ENCODE measurements at places on chromosomes 6 and 20.

- no peak for DNase-seq
Observed at GRCh38 chr20:41027872-41028358, 707 bp upstream of the TOP1 start.

DNA sequence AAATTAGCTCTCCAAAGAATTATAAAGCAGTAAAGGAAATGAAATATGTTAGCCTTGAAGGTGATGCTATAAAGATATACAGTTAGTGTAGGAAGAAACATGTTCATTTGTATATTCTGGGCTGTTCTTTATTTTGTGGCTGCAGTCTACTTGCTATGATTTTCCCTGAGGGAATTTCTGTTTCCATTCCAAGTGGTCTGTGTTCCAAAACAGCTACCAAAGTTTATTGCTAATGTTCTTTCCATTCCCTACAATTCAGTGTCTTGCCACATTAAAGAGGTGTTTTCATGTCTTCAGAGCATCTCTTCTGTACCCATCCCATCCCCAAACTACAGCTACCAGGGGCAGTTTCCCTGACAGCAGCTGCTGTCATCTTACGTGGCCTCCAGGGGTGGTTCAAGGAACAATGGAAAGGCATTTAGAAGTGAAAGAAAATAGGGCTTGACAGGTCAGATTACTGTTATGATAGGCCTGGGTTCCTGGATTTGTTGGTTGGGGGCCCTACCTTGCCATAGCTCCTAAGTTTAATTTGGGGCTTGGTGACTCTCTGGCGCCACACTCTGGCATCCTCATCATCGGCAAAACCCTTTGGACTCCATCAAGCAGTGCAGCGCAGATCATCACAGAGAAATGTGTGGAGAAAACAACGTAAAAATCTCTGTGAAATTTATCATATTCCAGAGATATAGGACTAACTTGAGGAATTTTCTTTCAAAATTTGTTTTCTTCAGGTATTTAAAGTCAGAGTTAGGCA lies 33.8 kb upstream of the AIG1 start:
- DNase-seq = peak; percentile 32

DNA sequence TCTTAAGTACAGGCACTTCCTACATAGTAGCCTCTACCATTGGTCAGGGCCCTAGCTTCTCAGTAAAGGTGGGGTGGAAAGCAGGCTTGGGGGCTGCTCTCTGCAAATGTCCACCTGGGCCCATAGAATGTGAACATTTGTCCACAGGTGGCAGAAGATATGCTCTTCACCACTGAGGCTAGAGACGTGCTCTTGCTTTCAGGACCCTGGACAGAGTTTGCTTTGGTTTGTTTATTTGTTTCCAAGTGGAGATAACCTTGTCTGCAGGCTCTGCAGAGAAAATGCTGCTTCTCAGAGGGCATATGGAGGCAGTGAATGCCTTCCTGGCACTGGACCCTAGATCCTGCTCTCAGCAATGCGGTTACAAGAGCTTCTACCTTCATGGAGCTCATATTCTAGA lies 129.0 kb downstream of the F13A1 start:
- DNase-seq = no peak

- DNase-seq = no peak
Observed at GRCh38 chr6:77424761-77425160, 38.5 kb downstream of the HTR1B start.

GRCh38 chr20:58751979-58752378 lies 59.4 kb downstream of the NPEPL1 start:
- DNase-seq = no peak

- DNase-seq = no peak
Observed at GRCh38 chr6:46376562-46377061, 114.6 kb downstream of the RCAN2 start.

DNA sequence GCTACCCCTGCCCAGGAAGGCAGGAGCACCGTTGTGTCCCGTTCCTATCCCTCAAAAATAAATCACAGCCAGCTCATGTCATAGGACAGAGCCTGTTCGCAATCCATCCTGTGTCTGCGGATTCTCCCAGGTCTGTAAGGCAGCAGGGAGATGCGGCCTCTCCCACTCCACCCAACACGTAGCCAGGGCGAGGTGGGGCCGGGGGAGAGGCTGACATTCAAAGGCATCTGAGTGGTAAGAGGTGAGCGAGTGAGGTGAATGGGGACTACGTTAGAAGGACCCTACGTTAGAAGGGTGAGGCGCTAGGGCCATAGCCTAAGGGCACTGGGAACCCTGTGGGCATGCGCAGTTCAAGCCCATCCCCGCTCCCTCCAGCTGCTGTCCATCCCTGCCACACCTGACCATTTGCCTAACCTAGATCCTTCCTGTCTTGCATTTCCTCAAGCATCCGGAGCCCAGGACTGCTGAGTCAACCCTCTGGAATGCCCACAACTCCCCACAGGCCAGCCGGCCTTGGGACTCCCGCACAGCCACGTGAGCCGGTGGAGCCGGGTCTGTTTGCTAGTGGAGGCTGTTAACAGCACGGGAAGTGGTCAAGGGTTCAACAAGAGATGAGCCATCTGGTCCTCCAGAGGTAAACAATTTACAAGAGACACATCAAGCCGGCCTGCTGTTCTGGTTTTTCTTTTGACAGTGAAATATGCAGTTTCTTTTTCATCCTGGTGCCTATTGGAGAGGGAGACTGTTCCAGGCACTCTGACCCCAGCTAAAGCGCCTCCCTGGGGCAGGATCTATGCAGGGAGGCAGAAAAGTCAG lies 45.9 kb downstream of the RIPOR3 start:
- DNase-seq = no peak

- DNase-seq = no peak
Observed at GRCh38 chr20:19813846-19814640, 56.0 kb downstream of the RIN2 start.

GRCh38 chr6:151242420-151242861 lies 2.7 kb downstream of the AKAP12 start:
- DNase-seq = no peak

- no peak for DNase-seq
Observed at GRCh38 chr20:49100972-49101371, 54.9 kb downstream of the CSE1L start.

DNA sequence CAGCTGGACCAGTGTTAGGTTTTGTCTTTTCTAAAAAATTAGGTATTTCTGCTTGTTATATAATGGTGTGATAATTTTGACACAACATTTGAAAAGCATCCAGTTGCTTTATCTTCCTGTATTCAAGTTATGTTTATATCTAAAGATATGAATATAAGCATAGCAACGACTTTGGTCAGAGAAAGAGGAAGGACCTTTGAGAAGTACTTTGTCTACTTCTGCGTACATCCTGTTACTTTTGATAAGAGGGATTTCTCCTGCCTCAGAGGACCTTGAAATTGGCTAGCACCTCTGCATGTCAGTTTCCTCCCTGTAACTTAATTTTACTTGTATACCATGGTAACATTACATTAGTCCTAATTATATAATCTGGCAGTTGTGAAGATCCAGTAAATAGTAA lies 24.8 kb downstream of the PHF20 start:
- DNase-seq = no peak

DNA sequence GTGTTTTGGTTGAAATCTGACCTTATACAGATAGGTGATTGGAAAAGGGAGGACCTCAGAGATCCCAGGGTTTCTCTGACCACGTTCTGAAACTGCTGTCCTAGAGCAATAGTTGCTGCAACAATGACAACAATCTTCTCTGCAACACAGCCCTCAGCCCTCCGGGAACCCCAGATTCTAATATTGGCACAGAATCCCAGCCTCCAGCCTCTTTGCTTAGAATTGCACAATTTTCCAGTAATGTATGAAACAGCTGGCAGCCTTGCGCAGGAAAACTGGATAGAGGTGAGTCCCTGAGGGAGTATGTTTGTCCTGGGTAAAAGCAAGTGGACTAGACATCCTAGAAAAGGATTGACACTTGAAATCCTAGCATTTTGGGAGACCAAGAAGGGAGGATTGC lies 30.4 kb upstream of the PNRC1 start:
- DNase-seq = no peak

DNA sequence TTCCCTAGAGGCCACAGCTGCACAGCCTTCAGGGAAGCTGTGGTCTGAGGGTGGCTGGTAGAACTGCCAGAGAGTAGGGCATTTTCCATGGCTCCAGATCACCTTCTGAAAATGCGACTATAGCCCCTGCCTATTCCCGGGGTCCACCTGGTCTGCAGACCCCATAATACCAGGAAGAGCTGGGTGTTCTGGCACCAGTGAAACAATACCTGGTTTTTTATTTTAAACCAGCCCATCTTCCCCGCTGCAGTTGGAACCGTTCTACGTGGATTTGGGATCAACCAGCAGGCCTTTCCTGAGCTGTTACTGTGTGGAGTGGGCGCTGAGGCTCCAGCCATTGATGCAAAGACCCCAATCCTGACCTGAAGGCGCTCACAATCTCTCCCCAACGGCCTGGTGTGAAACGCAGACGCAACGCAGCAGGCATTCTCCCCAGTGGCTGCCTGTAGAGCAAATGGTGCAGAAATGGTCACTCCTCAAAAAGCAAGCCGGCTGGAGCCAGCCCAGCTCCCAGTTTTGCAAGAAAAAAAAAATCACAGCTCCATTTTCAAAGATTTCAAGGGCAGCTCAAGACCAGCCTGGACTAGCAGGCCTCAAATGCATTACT lies 11.3 kb downstream of the NPEPL1 start:
- DNase-seq = no peak

DNA sequence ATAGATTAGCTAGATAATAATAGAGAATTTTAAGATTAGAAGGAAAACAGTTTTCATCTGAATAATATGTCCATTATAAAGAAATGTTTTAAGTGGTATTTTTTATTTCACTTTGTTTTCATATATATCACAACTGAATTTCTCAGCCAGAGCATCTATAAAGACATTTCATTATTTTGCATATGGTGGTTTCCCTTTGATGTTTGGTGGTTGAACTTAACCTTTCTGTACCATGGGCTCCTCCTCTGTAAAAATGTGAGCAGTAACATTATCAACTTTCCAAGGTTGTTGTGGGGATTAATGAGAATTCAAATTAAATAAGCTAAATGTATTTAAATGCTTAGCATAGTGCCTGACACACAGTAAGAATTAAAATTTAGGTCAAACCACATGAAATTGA lies 119.8 kb upstream of the QKI start:
- no peak for DNase-seq

DNA sequence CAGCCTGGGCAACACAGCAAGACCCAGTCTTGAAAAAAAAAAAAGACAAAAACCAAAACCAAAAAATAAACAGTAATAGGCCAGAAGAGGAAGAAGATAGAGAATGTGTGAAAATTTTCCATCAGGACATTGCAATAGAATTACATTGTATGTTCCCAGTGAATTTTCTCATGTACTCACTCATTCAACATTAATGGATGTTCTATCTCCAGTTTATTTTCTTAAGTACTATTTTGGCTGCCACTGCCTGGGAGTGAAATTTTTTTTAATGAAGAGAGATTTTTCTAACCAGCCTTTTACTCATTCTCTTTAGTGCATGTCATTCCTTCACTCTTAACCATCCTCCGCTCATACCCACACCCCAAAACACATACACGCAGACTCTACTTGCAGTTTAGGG lies 282.8 kb downstream of the ALDH8A1 start:
- DNase-seq = no peak
